ENCODE measurements at places on chromosomes 11 and 22. TPM values are rescaled to one million over a fixed set of nuclear protein-coding genes. Genes with fewer than 3 reads are reported as not detected.

The APOA4 gene
- total RNA-seq = not detected

DNA sequence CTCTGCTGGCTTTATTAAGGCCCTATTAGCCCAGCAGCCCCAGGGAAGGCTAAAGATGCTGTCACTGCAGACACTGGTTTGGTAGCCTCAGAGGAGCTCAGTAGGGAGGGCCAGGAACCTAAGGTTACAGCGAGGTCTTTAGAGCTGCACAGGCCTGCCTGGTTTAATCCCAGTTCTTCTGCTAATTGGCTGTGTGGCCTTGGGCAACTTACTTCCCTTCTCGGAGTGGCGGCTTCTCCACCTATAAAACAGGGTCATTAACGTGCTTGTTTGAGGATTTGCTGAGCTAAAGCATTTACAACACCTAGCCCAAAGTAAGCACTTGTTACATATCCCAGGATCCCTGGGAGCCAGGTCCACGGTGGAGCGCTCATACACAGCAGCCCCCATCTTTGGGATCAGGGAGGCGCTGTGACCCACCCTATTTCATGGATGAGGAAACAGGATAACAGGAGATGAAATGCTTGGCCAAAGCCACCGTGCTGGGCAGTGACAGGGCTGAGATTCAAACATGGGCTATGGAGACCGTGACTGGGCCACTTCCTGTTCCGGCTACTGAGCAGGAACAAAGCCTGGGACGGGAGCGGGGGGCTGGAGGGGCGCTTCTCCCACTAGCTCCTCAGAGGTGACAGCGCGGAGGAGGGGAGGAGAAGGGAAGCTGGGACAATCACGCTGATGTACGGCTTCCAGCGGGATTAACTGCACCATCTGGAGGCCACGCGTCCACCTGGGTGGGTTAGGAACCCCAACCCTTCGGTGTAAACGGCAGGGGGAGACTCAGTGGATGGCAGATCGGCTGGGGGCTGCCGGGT, 61.5 kb downstream of the IGLL1 start:
- DNase-seq = no peak

- DNase-seq = no peak
These were observed 8.6 kb upstream of the CD3E start for GRCh38 chr11:118295815-118296454.

- no peak for DNase-seq
These were observed 609.0 kb upstream of the CNTN5 start for GRCh38 chr11:98411777-98412176.

DNA sequence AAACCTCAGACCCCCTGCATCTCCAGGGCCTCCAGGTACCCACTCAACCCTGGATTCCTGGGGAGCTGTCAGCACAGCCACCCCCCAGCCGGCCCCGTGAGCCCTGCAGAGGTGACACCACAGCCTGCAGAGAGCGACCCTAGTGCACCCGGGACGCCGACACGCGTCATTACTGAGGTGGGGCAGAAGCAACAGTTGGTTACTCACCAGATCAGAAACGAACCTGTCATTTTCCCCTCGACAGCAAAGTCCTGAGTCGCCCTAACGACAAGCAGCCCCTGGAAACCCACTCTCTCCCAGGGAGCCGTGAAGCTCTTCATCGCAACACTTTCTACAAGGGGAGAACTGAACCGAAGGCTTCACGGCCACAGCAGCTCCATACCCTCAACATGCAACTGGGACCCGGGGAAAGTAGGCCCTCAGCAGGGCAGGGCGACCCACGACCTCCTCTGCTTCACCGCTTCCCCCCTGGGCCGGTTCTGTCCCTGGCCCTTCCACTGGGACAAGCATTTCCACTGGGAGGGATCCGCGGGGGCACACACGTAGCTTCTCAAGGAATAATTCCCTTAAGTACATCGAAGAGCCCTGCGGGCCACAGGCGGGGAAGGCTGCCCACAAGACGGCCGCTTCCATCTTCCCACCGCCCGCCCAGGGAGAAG, 1.6 kb downstream of the BRD1 start:
- DNase-seq = peak; percentile 64

DNA sequence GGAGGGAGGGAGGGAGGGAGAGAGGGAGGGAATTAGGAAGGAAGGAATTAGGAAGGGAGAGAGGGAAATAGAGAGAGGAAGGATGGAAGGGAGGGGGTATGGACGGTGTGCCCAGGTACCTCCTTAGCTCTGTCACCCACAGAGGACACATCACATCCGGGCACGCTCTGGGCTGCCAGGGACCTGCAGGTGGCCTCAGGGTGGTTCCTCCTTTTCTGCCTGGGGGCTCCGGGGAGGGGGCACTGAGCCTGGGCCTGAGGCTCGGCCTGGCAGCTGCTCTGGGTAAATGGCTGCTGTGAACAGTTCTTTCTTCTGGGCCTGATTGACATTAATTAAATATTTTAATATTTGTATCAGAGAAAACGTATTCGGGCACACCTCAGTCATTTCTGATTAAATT, 733.5 kb downstream of the BRD1 start:
- no peak for DNase-seq

All from activated naive CD4-positive, alpha-beta T cell treated with anti-CD3 and anti-CD28 coated beads, Interleukin-2, amount 50 U/mL, for 72 hours (primary cell).